ENCODE measurements at places on chromosomes 1 and 21.
A peak's percentile ranks its signal among the peaks of the same experiment; 100 is the strongest.

- peak; percentile 63 for DNase-seq
Measured at GRCh38 chr1:178541829-178542553, 29.1 kb downstream of the TEX35 start.

DNA sequence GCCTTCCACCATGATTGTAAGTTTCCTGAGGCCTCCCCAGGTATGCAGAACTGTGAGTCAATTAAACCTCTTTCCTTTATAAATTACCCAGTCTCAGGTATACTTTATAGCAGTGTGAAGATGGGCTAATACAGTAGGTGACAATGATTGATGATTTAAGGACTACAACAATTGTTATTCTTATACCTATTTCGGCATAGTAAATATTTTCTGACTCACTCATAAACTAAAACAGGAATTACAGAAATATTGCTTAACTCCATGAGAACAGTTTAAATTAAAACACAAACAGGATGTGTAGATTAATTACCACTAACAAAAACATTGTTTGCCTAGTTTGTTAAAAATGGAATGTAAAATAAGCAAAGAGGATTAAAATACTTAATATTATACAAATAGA is 839.9 kb downstream of the LTN1 start:
- DNase-seq = no peak

DNA sequence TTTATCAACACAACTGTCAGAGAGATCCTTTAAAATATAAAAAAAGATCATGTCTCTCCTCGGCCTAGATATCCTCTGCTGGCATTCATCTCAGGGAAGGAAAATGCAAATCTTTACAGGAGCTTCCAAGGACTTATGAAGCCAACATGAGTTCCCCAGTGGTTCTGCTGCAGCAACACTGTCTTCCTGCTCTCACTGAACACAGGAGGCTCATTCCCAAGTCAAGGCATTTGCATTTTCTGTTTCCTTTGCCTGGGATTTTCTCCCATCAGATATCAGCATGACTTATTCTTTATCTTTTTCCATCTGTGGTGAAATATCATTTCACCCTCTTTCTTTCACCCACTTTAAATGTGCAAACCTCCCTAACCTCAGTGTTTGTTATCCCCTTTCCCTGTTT is 513.8 kb upstream of the ZP4 start:
- no peak for DNase-seq

- no peak for DNase-seq
Measured at GRCh38 chr1:208923456-208923855, 660.1 kb upstream of the CAMK1G start.

DNA sequence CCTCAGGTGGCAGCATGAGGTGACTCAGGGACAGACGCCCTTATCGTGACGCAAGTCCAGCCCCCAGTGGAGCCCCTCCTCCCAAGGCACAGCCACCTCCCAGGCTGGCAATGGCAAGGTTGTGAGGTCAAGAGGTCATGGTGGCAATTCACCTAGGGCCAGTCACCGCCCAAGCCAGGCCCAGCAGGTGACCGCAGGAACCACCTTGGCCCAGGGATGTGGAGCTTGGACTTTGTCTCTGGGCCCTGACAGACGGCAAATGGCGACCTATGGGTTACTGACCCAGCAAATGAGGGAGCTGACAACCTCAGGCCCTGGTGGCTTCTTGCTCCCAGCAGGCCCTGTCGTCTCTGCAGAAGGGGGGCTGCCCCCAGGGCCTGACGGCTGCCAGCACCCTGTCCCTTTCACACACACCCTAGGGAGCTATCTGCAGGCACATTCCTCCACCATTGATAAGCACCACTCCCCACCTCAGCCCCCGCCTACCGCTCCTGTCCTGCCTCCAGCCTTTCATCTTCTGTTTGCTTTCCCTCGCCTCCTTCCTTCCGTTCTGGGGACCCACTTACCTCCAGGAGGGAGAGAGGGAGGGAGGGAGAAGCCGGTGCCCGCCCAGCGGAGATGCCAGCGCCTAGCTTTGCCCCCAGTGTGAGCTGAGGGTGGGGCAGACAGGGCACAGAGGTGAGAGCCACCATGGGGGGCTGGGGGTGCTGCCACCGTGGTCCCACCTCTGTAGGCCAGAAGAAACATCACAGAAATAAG is 12.1 kb downstream of the EPHA2 start:
- DNase-seq = no peak

- DNase-seq = no peak
Measured at GRCh38 chr1:63435161-63435560, 67.7 kb downstream of the ALG6 start.

GRCh38 chr21:32046191-32046590 is 173.4 kb downstream of the HUNK start:
- DNase-seq = no peak

GRCh38 chr1:58928514-58928913 is 144.7 kb upstream of the JUN start:
- DNase-seq = no peak

- DNase-seq = no peak
Measured at GRCh38 chr21:44748621-44749020, 37.2 kb upstream of the TSPEAR start.

GRCh38 chr21:29641635-29642550 is 297.9 kb downstream of the GRIK1 start:
- DNase-seq = no peak

DNA sequence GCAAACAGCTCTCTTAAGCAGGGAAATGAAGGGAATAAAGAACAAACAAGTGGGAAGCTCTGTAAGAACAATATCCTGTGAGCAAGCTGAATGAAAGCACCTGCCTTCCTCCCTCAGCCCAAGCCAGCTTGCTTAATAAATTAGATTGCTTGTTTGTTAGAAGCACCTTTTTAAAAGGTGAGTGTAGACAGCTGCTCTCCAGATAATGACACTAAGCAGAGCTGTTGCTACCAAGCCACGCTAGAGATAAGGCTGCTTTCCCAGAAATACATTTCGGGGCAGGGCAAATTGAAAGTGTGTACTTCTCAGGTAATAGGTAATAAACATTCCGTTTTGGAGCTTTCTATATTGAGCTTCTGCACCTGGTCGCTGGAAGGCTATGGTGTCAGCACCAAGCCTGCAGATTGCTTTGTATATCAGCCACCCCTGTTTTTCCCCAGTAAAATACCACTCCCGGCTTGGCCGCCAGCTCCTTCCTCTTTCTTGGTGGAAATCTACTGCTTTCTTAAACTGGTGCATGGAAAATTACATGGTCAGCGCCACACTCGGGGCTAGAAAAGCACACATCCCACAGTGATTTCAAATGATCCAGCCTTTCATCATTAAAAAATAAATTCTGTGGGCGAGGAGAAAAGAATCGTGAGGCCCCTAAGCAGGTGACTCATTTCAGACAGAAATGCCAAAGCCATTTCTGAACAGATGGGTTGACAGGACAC is 151.3 kb downstream of the ETS2 start:
- no peak for DNase-seq

GRCh38 chr1:29452463-29453230 is 216.3 kb downstream of the PTPRU start:
- DNase-seq = no peak

GRCh38 chr1:203544978-203545816 is 51.2 kb downstream of the OPTC start:
- DNase-seq = no peak
